A549 (cell line): ENCODE measurements at places on chromosomes 1 and 21. TPM values are rescaled to one million over a fixed set of nuclear protein-coding genes. Genes with fewer than 3 reads are reported as not detected.

DNA sequence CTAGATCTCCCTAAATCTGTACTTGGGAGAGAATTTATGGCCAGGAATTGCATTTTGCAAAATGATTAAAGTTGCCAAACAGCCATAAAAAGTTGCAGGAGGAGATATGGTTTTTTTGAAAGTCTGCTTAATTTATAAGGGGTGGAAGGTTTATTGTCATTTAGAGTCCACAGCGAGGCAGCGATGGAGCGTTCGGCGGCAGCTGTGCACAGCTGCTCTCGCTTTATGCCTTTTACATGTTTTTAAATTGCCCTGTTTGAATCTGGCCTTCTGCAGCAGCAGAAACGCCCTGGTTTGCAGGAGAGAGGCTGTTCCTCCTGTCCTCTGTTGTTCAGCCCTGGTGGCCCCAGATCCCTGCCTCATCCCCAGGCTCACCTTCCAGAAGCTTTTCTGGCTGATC, 144.9 kb upstream of the POU3F1 start:
- DNase-seq: no peak

DNA sequence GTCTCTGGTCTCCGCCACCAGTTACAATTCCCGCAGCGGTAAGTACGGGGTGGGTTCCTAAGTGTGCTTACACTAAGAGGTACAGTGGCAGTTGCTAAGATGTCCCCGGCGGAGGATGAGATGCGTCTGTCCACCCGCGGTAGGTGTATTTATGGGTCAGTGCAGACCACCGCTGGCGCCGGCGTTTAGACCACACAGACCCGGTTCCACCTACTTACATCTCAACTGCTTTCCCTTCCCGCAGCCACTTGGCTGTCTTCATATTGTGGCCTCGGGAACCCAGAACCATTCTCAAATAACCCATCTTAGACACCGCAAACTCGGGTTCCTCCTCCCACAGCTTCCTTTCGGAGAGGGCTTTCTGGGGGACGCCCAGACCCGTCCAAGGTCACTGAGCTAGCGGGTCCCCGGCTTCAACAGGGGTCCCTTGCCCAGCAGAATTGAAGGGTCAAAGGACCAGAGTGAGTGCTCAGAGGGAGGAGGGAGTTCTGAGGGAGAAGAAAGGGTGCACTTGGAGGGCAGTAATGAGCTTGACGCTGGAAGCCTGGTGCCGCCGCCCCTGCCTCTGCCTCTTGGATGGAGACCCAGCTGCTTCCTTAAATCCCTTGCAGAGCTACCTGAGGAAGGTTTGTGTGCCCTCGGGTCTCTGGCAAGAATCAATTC, 8.6 kb downstream of the NR5A2 start:
- no peak for DNase-seq

DNA sequence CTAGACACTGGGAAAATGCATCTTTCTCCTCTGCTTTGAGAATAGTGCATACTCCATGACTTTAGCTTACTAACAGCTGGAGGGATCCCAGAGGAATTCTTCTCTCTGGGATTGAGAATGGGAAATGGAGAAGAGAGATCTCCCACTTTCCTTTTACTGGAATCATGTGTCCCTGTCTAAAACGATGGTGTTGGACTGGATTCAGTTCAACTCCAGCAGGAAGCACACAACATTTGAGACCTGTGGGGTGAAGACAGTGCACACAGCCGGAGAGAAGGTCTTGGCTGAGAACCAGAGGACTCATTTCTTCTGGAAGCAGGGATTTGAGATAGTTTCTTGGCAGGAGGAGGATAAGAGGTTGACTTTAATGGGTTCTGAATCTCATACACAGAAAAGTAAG, 58.7 kb downstream of the TRABD2B start:
- DNase-seq: no peak

DNA sequence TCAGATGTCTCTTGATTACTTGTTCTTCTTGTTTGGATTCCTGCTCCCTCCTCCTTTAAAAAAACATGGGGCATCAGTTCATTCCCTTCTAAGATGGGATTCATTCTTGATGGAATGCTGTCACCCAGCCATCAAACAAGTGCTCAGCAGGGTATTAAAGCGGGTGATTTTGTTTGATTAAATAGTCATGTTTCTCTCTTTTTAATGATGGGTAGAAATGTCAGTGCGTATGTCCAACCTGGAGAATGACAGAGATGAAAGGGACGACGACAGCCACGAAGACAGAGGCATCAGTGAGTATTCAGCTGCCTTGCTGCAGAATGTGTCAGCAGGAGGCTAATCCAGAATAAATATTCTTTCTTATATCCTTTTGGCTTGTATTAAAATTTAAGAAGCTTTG, 63.8 kb upstream of the RAVER2 start:
- no peak for DNase-seq

GRCh38 chr1:113860891-113861290, 10.6 kb downstream of the PTPN22 start:
- DNase-seq: no peak

DNA sequence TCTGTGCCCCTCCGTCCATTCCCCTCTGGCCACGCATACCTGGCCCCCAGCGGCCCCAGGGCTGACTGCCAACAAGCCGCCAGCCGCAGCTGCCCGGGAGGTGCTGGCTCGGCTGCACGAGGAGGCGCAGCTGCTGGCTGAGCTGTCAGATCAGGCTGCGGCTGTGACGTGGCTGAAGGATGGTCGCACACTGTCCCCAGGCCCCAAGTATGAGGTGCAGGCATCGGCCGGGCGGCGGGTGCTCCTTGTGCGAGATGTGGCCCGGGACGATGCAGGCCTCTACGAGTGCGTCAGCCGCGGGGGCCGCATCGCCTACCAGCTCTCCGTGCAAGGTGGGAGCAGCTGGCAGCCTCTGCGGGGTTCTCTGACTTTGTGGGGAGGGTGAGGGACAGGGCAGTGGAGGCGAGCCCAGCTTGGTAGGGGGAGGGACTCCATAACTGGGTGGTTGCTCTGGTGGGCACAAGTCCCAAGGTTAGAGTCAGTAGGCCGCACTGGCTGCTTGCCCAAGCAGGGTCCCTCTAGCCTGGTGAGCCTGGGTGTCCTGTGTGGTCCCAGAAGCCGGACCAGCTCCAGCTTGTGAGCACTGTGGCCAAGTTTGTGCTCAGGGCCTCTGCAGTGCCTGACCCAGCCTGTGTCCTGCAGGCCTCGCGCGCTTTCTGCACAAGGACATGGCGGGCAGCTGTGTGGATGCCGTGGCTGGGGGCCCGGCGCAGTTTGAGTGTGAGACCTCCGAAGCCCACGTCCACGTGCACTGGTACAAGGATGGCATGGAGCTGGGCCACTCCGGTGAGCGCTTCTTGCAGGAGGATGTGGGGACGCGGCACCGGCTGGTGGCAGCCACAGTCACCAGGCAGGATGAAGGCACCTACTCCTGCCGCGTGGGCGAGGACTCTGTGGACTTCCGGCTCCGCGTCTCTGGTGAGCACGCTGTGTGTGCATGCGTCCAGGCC, 8.8 kb downstream of the OBSCN start:
- no peak for DNase-seq

DNA sequence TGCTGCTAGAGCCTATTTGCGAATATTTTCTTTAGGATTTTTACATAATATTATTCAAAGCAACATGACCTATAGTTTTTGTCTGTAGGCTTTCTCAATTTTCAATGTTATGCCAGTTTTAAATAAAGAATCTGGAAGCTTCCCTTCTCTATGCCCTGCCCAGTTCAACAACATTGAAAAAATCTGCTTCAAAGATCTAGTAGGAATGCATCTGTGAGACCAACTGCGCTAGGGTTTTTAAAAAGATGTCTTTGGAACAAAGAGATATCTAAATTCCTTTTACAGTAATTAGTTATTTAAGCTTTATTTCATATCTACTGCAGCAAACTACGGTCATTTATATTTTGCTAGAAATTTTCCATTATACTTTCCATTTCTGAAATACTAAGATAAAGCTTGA, 25.7 kb downstream of the HEATR1 start:
- DNase-seq: no peak

GRCh38 chr1:7613851-7614205, 157.3 kb upstream of the VAMP3 start:
- no peak for DNase-seq

DNA sequence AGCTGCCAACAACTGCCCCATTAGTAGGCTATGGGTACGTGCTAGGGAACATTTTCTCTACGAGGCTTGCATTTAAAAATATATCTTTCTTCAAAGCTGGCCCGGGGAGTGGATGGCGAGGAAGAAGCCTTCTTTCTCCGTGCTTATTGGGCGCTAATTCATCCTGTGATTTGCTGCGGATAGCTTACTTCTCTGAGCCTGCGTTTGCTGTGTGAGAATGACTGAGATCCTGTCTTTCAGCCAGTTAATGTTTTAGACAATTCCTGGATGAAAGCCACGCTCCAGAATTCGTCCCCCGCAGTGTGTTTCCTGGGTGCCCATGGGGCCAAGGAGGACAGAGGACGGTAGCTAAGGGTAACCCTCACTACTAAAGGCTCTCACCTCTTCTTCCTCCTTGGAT, 57.8 kb upstream of the TARBP1 start:
- no peak for DNase-seq

- DNase-seq: no peak
These were observed 29.4 kb upstream of the CD101 start for GRCh38 chr1:116971965-116972673.

DNA sequence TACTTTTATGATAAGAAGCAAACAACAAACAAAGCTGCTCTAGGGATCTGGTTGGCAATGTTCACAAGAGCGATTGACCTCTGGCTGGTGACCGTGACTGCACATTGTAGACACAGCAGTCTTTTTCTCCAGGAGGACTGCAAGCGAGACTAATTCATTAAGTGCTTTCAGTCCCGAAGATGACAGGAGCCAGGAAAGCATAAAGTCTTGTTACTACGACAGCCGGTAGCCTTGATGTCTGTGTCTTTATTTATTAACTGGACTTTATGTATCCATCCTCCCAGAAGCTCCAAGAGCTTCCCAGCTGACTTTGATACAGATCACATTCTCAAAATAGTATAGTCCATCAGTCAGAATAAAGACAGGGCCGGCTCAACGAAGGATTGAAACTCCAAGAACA, 18.2 kb downstream of the FAM163A start:
- DNase-seq: no peak

GRCh38 chr1:16187748-16188401, 24.6 kb downstream of the ARHGEF19 start:
- DNase-seq: no peak

DNA sequence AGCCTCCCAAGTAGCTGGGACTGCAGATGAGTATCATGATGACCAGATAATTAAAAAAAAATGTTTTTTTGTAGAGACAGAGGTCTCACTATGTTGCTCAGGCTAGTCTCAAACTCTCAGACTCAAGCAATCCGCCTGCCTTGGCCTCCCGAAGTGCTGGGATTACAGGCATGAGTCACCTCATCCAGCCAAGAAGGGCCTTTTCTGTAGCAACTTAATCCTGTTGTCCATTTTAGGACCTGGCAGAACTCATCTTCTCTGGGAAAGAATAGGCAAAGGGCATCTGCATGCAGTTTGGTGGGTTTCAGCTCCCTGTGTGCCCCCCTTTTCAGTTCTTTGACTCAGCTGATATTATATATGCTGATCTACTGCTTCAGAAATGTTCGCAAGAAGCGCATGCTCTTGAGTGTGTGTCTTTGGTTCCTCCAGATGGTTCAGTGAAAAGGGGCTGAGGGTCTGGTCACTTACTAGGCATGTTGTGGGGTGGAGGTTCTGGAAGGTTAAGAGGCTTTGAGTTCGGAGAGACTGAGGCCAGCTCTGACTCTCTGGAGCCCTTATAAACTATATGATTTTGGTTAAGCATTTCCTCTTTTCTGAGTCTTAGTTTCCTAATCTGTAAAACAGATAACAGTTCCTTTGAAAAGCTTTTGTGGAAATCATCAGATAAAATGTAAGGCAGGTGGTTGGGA, 19.4 kb upstream of the SRSF4 start:
- no peak for DNase-seq

DNA sequence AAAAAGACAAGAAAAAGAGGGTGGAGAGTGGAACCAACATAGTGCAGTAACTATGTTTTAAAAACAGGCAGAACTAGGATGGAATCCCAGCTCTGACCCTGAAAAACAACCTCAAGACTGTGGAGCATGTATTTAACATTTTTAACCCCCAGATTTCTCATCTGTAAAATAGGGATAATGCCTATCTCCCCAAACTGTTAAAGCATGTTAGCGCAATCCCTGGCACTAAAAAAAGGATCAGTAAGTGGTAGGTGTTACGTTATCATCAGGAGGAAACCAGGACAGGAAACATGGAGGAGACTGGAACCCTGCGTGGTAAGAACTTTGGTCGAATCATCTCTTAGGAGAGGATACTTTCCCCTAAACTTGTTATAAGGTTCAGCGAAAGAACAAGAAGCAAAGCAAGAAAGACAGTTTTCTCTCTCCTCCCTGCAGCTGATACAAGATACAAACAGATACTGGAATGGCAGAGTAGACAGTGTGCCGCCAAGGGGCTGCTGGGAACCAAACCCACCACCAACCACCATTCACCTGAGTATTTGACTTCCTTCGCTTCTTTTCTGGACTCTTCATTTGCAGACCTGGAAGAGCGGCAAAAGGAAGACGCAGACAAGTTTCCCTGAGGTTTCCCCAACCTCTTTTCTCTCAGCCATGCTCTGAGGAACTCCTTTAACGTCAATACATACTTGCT, 991 bp downstream of the PYGO2 start:
- no peak for DNase-seq

DNA sequence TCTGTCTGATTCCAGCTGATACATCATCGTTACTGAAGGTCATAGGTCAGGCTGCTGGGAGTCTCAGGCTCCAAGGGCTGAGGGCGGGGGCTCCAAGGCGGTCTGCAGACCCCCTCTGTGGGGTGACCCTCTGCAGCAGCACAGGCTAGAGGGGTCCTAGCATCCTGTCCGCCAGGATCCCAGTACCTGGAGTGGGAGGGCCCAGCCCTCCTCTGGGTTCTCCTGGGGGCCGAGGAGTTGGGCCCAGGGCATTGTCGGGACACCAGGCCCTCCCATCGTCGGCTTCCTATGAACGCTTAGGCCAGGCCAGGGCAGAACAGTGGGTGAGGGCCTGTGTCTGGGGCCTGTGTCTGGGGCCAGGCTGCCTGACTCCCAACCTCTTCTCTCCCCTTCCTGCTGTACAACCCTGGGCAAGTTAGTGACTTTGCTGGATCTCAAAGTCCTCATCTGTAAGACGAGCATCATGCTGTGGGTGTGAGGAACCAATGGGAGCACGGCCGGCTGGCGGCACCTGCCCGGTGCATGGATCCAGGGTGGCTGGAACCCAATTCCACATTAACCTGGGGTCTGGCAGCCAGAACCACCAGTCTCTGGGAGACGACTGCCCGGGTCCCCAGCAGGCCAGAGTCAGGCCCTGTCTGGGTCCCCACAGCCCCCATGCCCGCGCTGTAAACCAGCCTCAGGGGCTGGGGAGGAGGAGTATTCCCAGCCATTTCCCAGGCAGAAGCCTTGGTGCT, 56.2 kb upstream of the COL18A1 start:
- DNase-seq: no peak

DNA sequence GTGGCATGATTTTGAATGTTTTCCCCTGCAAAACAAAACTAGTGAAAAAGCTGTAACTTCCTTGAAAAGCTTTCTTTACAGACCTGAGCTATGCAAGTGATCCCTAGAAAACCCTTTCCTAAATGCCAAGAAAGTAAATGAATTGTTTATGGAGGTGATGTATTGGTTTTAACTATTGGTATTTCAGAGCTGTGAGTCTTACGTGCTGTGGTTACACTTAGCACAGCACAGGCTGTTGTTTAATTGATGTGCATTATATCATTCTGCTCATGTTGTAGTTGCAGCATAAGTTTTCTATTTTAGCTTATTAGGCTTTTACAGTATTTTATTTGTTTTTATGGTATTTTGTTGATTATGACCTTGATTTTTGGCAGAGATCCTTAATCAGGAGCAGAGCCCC, 74.1 kb upstream of the DYNLT5 start:
- DNase-seq: no peak

The SLC44A3 gene
- 1.9 to 2.3 TPM (median 2.2 TPM) in 3 replicates for polyA plus RNA-seq

The SPRR1A gene
- not detected in 3 replicates for polyA plus RNA-seq

The KCNC4 gene
- 2.2 to 2.4 TPM (median 2.2 TPM) in 3 replicates for polyA plus RNA-seq

The A3GALT2 gene
- not detected in 3 replicates for polyA plus RNA-seq

The RBBP5 gene
- polyA plus RNA-seq: 14.1 to 15.9 TPM (median 14.5 TPM) in 3 replicates

The KLHDC7A gene
- 2.3 to 2.9 TPM (median 2.3 TPM) in 3 replicates for polyA plus RNA-seq
